ENCODE measurements at places on chromosomes 16 and 17.

GRCh38 chr16:6977916-6978315 is 354.7 kb upstream of the RBFOX1 start:
- DNase-seq: no peak

- peak; percentile 72 for DNase-seq
Observed at GRCh38 chr17:11935734-11936406, 61.4 kb downstream of the ZNF18 start.

GRCh38 chr16:8355675-8356074 is 234.6 kb downstream of the TMEM114 start:
- DNase-seq: peak; percentile 58

DNA sequence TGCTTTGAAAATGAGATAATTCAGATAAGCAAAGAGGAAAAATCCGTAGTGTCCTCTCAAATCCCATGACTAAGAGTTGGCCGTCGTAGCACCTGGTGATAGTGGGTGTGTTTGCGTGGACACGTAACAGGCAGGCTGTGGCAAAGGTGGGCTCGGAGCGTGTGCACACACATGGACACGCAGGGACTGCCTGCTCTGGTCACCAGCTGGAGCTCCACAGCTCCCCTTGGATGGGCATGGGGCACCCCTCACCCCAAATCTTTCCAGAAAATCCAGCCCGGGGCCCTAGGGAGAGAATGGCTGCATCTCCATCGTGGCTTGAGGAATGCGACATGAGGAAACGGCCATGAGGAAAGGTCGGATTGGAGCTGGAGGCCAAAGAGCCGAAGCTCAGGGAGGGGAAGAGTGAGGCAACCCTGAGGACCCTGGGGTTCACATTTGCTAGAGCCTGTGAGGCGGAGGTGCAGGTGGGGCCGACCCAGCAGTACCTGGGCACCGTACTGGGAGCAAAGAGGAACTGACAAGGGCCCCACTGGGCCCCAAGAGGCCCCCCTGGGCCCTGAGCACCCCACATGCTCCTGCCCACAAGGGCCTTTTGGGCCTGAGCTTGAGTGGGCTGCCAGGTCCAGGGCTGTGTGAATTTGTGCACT is 51.6 kb downstream of the DNAH17 start:
- no peak for DNase-seq

DNA sequence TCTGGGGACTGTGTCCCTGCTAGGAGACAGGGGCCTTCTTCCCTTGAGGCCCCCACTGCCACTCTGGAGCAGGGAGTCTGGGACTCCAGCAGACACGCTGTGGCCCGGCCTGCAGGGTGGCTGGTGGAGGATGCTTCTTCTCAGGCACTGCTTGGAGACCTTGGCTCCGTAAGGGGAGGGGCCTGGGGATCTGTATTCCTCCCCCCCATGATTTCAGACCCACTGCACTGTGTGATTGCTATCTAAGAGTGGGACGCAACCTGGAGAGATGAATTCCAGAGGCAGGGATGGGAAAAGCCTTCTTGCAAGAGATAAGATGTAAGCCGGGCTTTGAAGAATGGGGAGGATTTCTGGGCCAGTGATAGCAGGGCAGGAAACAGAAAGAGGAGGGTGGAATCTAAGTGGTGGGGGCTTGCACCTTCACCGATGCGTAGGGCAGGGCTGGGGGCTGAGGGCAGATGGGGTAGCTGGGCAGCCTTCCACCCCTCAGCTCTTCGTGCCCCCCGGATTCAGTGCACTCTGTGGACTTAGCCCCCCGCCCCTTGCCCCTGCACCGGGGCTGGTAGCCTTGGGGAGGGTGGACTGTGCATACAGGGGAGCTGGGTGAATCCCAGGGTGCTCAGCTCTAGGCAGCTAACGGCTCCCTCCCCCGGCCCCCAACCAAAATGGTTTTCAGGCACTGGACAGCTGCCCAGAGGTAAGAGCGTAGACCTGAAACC is 5.2 kb upstream of the GSE1 start:
- peak; percentile 82 for DNase-seq

GRCh38 chr17:59378675-59379074 is 47.2 kb downstream of the YPEL2 start:
- peak; percentile 69 for DNase-seq

DNA sequence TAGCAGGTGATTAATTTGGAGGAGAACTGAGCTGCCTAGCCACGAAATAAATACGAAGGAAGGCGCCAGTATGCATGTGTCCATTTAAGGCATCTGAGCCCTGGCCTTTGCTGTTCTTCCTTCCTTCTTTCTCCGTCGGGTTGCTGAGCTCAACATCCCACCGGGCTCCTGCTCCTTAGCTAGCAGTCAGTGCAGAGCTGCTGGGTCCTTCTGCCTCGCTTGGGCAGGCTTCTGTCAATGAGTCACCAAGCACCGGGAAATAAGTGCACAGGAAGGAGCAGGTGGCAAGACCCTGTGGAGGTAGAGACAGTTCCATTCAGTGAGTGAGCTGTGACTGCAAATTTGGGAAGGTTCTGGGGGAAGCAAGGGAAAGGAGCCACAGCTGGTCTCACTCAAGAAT is 120.7 kb downstream of the CCDC182 start:
- no peak for DNase-seq

GRCh38 chr16:79752396-79752795 is 151.9 kb upstream of the MAF start:
- peak; percentile 37 for DNase-seq

- peak; percentile 48 for DNase-seq
Observed at GRCh38 chr17:27384261-27384701, 72.0 kb upstream of the KSR1 start.

GRCh38 chr16:14219983-14220382 is 148.9 kb downstream of the MRTFB start:
- DNase-seq: no peak

- DNase-seq: peak; percentile 54
Observed at GRCh38 chr17:59846394-59847165, 46.2 kb downstream of the TUBD1 start.

DNA sequence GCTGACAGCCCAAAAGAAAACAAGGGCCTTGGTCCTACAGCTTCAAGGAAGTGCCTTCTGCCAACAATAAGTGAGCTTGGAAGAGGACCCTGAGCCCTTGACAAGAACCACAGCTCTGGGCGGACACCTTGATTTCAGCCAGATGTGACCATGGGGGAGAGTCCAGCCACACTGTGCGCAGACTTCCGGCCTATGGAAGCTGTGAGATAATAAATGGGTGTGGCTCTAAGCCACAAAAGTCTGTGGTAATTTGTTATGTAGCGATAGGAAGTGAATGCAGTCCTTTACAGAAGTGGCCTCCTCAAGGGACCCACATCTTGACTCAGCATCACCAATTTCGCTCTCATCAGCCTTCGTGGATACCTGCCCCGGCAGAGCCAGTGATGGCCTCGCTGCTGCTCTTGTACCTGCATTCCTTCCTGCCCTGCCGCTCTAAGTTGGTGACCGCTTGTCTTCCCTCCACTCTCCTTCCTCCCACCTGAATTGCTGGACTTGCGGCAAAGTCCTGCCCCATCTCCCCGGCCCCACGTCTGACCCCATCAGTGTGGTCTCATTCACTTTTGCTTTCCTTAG is 29.3 kb downstream of the PRSS54 start:
- no peak for DNase-seq

DNA sequence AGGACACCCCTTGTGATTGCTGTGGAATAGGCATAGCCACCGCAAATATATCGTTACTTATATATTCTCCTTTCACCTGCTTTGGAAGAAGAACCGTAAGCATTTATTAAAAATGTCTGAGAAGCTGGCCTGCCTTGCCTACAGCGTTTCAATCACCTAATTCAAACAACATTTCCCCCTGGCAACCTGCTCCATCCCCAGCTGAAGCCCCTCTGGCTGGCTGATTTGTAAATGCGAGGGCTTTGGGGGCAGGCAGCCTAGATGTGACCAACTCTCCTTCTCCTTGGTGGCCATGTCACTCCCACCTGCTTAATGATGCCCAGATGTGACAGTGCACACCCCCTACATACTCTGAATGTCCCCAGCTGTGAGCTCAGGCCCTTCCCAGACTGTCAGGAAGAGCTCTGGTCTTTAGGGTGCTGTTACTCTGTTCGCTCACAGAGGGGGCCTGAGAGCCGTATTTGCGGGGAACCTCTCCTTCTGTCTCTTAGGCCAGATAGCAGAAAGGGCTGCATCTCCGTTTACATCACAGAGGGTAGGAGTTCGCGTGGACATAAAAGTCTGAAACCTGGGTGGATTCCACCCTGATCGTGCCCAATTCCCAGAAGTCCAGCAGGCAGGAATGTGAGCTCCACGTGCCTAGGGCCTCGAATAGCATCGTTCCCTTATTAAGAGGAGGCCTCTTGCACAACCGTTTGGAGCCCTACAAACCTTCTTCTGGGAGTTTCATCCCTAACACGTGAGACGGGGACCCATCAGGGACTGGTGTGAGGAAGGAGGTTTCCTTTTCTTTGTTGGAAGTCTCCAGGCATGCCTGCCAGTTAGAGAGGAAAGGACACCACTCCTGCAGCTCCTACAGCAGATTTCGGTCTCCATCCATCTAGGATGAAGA is 2.4 kb upstream of the SDK2 start:
- DNase-seq: peak; percentile 60

DNA sequence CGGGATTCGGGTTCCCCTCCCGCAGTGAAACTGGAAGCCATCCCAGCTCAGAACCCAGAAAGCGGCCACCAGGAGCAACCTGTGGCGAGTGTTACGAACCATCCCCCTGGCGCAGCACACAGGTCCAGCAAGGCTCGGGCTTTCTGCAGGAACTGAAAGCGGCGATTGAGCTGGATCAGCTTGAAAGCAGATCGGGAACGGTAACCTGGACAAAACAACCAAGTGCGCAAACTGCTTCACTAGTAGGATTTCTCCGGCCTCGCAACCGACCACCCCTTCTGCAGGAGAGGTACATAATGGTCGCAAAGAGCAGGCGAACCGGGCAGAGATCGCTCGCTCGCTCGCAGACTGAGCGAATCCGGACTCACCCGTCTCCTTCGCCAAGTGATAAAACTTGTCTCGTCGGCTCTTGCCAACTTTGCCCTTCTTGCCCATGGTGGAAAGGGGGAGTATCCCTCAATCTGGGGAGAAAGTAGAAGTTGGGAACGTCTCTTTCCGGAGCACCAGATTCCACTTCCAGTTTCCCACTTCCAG is 696 bp upstream of the PSMC5 start:
- DNase-seq: no peak

- DNase-seq: no peak
Observed at GRCh38 chr17:38628441-38628840, 22.7 kb upstream of the SRCIN1 start.

- DNase-seq: no peak
Observed at GRCh38 chr17:43587647-43588046, 41.5 kb upstream of the ETV4 start.

- no peak for DNase-seq
Observed at GRCh38 chr17:71726341-71726740, 394.5 kb upstream of the SOX9 start.

GRCh38 chr17:41835214-41835799 is 725 bp downstream of the NT5C3B start:
- no peak for DNase-seq

DNA sequence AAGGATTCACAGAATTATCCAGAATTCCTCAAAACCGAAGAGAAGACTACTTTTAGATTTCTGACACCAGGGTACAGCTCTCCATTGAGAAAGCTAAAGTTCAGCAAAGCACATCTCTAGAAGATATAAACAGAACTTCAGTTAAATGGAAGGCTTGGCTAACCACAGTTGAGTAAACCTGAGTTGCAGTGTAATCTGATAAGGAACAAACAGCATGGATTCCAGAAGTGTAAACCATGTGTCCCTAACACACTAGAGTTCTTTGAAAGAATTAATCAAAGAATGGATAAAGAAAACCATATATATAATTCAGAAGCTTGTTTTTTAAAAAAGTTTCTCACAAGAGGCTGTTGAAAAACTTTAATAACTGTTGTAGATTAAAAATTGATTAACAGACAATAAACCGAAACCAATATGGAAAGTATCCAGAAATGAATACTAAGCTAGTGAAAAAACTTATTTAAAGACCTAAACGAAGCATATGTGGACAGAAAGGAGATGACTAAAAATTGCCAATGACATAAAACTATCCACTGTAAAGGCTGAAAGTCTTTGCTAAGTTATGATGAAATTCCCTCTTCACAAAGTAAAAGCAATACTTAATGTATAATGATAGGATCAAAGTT is 4.3 kb downstream of the RNF43 start:
- no peak for DNase-seq

Data from umbilical cord (tissue), 2 donors.